NCI-H510A treated with DMSO at 0.1 percent for 48 hours (cell line): ENCODE measurements at places on chromosomes 2 and 18.

GRCh38 chr2:19611491-19612332 is 253.3 kb upstream of the OSR1 start:
- DNase-seq, result peak; percentile 73

- DNase-seq, result no peak
Measured at GRCh38 chr2:221100467-221101089, 471.5 kb downstream of the EPHA4 start.

- DNase-seq, result no peak
Measured at GRCh38 chr2:240126731-240127130, 9.4 kb downstream of the COPS9 start.

GRCh38 chr2:234095301-234095700 is 44.8 kb downstream of the SPP2 start:
- no peak for DNase-seq

DNA sequence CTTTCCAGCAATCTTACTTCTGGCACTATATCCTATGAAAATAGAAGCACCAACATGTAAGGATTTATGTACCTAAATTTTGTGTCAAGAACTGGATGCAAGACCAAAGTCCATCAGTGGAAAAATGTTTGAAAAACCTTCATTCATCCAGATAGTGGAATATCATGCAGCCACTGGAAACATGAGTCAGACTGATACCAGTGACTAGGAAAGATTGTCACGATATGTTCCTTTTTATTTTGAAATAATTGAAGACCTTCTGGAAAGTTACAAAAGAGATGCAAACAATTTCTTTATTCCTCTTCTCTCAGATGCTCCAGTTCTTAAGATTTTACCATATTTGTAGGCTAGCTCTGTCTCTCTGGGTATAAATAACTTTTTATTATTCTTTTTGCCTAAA is 40.5 kb upstream of the IL1R2 start:
- no peak for DNase-seq

GRCh38 chr18:10142496-10143160 is 228.8 kb downstream of the VAPA start:
- DNase-seq, result no peak

DNA sequence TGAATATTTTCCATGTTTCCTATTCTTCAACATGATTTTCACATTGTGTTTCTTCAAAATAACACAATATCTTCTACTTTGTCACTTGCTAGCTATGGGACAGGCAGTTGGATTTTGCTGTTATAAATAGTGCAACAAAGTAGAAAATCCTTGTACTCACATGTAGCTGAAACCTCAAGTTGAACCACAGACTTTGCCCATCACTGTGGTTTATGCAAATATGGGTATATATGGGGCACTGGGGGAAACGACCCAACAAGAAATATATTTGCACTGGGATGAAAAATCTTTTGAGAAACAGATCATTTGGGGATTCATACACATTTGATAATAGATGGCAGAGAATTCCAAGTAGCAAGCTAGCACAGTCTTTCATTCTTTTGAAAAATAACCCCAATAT is 486.3 kb upstream of the MAP2 start:
- DNase-seq, result no peak
